Right lobe of liver (tissue), 6 donors: ENCODE measurements at places on chromosomes 6 and 20.

DNA sequence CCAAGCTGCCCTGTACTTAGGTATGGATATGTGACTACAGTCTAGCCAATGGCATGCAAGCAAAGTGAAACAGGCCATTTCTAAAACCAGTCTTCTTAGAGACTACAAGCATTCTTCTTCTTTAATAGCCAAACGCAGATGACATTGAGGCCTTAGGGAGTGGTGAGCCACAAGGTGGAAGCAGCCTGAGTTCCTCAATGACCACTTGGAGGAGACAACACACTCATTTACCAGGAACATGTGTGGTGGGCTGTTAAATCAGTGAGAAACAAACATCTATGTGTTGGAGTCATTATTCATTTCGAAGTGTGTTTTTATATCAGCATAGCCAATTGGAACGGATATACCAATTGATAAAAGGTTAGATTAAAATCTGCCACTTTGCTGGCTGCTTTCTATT lies 122.0 kb downstream of the GFRAL start:
- DNase-seq = no peak

- no peak for DNase-seq
These were observed 170.2 kb downstream of the HAO1 start for GRCh38 chr20:7770046-7770445.

DNA sequence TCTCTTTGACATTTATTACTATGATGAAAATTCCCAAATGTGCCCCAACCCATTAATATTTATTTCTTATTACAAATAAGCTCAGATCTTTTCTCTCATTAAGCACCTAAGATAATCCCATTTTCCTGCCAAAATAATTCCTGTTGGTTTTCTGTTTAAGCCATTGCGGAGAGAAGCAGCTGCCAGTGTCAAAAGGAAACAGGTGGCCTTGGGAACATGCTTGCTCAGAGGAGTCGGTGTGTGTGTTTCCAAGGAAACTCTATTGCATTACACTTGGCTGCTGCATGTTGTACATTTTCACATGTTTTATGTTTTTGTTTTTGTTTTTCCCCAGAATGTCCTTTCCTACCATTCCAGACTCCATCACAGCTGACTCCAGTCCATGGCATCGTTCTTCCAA lies 56.4 kb downstream of the CD24 start:
- DNase-seq = no peak

DNA sequence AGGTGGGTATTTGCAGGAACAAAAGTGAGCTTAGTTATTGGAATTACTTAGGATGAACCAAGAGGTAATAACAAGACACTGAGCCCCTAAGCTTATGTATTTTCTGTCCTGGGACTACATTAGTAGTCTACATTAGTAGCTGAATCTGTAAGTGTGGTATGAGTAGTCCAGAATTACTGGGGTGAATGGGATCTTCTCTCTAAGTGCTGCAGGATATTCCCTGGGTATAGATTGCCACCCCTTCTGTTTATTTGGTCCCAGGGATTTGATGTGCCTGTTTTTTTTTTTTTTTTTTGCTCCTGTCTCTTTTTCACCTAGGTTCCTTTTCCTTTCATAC lies 5.9 kb downstream of the CD2AP start:
- DNase-seq = no peak

GRCh38 chr6:42471142-42471541 lies 19.4 kb upstream of the TRERF1 start:
- no peak for DNase-seq

- DNase-seq = no peak
These were observed 5.8 kb upstream of the SIM1 start for GRCh38 chr6:100470422-100471120.

GRCh38 chr6:108510461-108511319 lies 50.0 kb upstream of the FOXO3 start:
- DNase-seq = no peak

- DNase-seq = no peak
These were observed 56.6 kb downstream of the TGM2 start for GRCh38 chr20:38108438-38108985.

GRCh38 chr20:59636766-59637370 lies 32.5 kb downstream of the PHACTR3 start:
- DNase-seq = no peak

DNA sequence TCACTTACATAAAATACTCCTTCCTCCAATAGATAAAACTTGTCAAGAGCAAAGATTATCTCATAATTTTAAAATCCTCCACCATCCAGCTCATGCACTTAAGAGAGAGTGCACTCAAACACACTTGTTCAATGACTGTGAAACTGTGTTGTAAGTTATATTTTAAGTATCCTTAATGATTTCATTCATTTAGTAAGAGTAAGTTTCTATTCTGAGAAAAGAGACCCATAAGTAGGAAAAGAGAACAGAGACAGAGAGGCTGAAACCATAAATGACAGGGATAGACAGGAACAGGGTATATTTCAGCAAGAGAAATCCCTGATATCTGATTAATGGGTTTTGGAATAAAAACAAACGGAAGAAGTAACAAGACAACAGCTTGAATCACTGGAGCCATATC lies 8.2 kb downstream of the SSR1 start:
- no peak for DNase-seq

- DNase-seq = no peak
These were observed 47.7 kb downstream of the COL19A1 start for GRCh38 chr6:69914015-69914485.

- DNase-seq = no peak
These were observed 6.9 kb downstream of the BCAS4 start for GRCh38 chr20:50801747-50802125.

- no peak for DNase-seq
These were observed 27.8 kb upstream of the RNF144B start for GRCh38 chr6:18359237-18359885.

- no peak for DNase-seq
These were observed 16.8 kb downstream of the SLC17A2 start for GRCh38 chr6:25913741-25914140.

- no peak for DNase-seq
These were observed 40.7 kb downstream of the YTHDF1 start for GRCh38 chr20:63175038-63175895.

DNA sequence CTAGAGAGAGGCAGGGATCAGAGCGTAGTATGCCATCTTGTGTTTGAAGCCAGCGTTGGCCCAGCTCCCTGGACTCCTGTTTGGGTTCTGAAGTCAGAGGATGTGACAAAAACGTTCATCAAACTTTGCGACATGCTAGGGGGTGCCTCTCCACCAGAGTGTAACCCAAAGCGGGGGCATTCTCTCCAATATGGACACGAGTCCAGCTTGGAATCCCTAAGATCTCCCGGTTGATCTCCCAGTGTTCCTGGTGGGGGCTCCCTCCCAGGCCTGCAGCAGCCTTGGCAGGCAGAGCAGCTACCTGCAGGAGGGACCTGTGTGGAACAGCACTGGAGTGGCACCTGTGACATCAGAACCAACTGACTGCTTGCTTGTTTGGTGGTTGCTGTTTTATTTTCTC lies 218.8 kb upstream of the ECI2 start:
- no peak for DNase-seq

DNA sequence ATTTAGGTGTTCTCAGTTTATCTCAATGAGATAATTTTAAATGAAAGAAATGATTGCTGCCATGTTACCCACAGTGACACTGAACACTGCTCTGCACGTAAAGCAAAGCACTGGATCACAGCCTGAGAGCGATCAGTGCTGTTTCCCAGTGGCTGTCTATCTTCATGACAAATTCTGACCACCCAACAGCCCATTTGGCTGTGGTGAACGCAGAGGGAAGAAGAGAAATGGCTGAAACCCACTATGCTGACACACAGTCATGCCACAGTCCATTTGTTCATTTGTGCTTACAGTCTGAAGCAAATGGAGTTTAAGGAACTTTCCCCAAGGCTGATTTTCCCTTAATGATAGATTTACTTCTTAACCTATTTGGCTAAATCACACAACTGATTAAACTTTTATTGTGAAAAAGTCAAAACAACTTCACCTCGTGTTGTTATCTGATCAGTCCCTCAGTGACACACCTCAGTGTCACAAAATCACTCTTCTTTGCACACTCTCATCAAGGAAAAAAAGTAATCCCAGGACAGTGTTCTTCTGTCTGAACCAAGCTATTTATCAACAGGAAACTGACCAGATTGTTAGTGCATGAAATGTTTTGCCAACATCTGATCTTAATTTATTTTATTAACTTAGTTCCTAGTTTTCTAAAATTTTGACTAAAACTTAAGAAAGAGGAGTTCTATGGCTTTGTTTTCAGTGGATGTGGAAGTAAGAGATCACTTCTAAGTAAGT lies 225.1 kb downstream of the TBX18 start:
- DNase-seq = no peak

DNA sequence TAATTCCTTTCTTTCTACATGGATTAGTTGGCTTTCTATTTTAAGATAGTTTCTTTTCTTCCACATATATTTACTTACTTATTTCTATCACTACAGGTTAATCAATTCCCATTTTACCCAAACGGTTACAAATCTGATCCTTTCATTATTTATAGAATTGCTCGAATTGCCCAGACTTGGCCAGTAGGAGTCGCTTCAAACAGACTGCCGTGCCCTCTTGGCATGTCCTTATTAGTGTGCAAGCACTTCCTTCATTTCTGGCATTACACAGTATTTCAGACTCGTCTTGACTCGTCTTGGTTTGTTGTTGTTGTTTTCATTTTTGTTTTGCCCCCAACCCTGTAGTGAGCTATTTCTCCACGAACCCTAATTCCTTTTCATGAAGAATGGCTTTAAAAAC lies 74.6 kb downstream of the SAMD3 start:
- no peak for DNase-seq

GRCh38 chr20:51399006-51399890 lies 143.3 kb downstream of the NFATC2 start:
- DNase-seq = no peak

- no peak for DNase-seq
These were observed 171.3 kb downstream of the GRM1 start for GRCh38 chr6:146200176-146200575.

GRCh38 chr20:57075181-57075580 lies 191.3 kb downstream of the BMP7 start:
- no peak for DNase-seq

- no peak for DNase-seq
These were observed 267.7 kb downstream of the RNF144B start for GRCh38 chr6:18654821-18655220.

- no peak for DNase-seq
These were observed 135.3 kb downstream of the CDH4 start for GRCh38 chr20:61387204-61387953.

DNA sequence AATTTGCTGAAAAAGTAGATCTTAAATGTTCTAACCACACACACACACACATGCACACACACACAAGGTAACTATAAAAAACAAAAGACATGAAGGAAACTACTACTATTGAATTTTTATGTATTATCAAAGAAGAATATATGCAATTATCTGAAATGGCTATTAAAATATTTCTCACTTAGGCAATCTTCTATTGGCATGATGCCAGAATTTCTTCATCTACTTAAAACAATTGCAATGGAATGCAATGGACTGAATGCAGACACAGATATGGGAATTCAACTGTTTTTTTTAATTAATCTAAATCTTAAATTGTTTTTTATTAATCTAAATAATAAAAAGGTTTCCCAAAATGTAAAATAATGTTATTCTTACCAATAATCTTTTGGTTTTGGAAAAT lies 152.6 kb upstream of the SMLR1 start:
- DNase-seq = no peak

DNA sequence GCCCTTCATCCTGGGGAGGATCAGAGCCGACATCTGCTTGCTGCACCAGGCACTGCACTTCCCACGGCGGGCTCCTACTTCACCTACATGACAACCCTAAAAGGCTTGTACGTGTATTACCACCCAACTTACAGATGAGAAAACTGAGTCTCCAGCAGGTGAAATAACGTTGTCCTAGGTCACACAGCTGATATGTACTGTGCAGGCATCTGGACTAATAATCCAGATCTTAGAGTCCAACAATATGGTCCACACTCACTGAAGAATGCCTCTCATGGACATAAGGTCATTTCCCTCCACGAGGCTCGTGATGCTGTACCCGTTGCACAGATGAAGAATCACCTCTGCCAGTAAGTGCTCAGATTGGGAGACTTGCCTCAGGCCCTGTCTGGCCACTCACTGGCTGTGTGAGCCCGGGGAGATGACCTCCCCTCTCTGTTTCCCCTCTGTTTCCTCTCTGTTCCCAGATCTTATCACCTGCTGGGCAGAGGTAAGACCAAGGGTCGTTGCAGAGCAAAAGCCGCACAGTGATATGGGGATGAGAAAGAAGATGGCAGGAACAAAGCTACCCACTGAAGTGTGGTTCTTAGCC lies 32.1 kb downstream of the TGM2 start:
- no peak for DNase-seq

DNA sequence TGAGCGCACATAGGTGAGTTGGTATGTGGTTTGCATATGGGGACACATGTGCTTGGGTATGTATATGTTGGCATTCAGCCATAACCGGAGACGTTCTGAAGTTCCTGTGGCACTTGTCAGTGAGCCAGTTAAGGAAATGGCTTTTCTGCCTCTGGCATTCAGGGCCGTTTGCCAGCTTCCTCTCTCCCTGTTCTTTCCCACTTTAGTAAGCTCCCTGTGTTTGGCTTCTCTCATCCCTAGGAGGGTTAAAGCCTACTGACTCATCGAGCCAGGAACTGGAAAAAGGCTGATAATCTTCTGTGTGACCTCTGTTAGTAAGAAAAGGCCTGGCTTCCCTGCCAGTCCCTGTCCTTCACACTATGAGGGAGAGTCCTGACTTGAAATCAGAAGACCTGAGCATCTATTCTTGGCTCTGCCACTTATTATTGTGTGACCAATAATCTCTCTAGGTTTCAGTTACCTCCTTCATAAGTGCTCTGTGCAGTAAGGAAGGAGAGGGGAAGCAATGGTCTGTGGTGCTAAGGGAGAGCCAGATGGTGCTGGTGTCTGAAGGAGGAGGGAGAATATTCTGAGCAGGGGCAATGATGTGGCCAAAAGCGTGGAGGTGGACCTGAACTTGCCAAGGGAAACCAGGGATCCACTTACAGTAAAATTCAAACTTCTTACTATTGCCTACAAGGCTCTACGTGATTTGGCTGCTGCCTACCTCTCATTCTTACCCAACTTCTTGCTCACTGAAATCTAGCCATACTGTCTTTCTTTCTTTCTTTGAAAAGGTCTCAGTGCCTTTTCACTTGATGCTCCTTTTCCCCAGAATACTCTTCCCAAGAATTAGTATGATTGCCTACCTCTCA lies 31.4 kb downstream of the ACSS2 start:
- DNase-seq = no peak

DNA sequence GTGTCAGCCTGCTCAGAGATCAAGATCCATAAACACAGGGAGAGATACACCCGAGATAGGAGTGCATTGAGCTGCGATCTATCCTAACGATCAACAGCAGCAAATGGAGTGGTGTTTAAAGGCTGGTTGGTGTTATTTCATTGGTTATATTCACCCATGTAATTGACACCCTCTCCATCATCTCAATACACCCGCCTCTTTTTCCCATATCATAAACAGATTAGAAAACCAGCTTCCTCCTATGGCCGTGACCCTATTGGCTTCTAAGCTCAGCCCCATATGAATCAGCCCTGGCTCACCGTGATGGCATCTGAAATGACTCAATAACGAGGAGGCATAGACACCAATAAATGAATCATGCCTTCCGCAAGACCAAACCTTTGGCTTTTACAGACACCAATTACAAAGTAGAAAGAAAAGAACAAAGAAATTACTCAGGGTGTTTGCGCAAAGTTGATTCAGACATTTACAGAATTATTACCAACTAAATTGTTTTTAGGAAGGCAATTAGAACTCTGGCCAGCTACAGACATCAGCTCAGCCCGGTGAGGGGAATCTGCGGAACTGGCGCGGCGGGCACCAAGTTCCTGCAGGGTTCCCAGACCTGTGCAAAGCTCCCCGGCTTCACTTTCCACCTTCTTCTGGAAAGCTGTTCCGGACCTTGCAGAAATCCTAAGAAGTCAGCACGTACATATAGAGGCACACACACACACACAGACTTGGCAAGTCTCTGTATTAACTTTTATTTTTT lies 11.5 kb downstream of the PMEPA1 start:
- no peak for DNase-seq
